Stimulated activated CD4-positive, alpha-beta T cell treated with anti-CD3 and anti-CD28 coated beads, Interleukin-15, amount 100 ng/mL, for 48 hours (primary cell): ENCODE measurements at places on chromosomes 6 and 20.

DNA sequence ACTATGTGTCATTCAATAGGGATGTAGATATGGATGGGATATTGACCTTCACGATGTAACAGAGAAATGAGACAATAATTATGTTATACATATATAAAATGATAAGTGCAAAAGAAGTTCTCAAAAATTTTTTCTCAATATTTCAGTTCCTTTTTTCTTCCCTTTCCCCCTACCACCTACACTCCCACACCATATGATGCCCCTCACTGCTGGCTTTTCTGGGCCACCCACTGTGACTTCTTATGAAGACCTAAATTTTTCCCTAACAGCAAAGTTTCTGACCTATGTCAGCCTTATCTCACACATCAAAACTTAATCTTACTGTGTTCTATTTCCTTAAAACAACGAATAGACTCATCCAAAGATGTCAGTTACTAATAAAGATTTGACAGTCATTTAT lies 89.9 kb upstream of the MYLIP start:
- DNase-seq = no peak

GRCh38 chr6:133341607-133342158 lies 100.5 kb downstream of the EYA4 start:
- no peak for DNase-seq

GRCh38 chr6:35596448-35597442 lies 84.0 kb upstream of the TULP1 start:
- DNase-seq = no peak

GRCh38 chr6:49333345-49334125 lies 129.5 kb downstream of the MMUT start:
- DNase-seq = no peak

GRCh38 chr6:43623880-43624785 lies 4.9 kb downstream of the GTPBP2 start:
- DNase-seq = no peak

- DNase-seq = no peak
Measured at GRCh38 chr20:51876313-51876940, 74.1 kb upstream of the SALL4 start.

DNA sequence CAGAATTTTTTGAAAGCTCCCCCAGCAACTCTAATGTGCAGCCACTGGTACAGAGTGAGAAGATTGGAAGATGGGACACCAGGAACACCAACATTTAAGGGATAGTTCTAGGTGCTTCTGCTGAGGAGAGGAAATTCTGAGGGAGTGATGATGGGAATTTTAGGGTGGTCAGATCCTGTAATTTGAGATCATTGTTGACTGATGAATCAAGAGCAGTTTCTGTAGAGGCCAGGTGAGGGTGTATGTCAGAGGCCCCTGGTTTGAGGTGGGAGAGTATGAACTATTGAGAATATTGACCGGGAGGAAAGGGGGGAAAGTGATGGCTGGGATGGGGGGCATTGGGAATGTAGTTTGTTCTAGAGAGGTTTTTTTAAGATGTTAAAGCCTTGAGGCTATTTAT lies 47.2 kb downstream of the PTPRA start:
- no peak for DNase-seq

GRCh38 chr6:166686317-166686716 lies 59.3 kb upstream of the RPS6KA2 start:
- DNase-seq = no peak

DNA sequence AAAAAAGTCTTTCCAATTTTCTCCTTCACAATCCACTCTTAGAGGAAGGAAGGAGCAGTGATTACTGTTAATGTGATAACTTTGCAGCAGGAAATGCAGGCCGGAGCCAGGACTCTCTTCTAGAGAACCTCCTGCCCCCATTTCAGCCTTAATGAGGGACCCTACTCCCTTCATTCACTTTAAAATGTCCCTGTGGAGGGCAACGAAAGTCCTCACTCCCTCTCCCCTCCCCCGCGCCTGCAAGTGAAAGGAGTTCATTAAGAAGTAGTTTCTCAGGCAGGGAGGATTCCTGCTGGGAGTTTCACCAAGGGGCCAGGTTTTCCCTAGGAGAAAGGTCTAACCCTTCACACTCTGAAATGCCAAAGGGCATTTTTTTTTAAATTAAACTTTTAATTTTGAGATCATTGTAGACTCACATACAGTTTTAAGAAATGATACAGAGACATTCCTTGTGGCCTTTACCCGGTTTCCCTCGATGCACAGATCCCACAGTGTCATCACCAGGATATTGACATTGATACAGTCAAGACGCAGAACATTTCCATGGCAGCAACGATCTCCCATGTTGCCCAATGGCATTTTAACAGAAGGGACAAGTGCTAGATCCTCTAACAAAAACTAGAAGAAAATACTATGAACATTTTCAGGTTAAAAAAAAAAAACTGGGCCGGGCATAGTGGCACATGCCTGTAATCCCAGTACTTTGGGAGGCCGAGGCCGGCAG lies 6.8 kb upstream of the COMMD7 start:
- no peak for DNase-seq

DNA sequence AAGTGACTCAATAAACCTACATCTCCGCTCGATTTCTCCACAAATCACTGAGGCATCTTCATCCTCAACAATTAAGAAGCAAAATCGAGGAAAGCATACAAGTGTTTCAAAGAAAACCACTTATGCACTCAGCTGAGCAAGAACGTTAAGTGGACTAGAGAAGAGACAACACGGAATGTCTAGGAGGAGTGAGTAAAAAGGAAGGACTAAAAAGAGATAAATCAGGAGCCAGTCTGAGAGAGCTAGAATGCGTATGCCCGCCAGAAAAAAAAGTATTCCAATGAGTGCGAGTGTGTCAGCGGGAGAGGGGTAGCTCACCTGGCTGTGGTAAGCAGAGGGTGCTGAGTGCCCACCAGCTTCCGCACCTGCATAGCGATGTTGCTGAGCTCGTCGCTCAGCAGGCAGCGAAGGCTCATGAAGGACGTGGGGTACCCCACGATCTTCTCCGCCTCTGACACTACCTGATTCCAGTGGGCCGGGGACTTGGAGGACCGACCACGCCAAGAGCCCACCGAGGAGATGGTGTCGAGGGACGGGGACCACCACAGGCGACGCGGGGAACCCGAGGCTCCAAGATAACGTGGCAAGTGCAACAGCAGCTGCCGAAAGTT lies 587 bp downstream of the PDSS2 start:
- DNase-seq = no peak

GRCh38 chr6:41917528-41917927 lies 3.4 kb downstream of the MED20 start:
- DNase-seq = no peak

DNA sequence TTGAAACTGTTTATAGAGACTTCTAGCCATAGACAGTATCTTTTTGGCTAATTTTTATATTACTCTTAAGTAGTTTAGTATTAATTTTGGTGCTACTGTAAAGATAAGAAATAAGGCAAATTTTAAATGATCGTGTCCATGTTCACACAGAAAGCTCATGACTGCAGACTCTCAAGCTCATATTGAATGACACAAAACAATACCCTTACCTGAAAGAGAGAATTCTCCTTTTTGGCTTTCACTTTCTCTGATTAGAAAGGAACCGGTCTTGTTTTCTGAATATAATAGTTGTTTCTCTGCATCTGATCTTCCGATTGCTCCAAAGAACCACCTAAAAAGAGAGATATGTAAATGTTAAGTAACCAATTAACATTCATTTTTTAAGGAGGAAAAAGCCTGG lies 57.0 kb downstream of the FRK start:
- DNase-seq = no peak

DNA sequence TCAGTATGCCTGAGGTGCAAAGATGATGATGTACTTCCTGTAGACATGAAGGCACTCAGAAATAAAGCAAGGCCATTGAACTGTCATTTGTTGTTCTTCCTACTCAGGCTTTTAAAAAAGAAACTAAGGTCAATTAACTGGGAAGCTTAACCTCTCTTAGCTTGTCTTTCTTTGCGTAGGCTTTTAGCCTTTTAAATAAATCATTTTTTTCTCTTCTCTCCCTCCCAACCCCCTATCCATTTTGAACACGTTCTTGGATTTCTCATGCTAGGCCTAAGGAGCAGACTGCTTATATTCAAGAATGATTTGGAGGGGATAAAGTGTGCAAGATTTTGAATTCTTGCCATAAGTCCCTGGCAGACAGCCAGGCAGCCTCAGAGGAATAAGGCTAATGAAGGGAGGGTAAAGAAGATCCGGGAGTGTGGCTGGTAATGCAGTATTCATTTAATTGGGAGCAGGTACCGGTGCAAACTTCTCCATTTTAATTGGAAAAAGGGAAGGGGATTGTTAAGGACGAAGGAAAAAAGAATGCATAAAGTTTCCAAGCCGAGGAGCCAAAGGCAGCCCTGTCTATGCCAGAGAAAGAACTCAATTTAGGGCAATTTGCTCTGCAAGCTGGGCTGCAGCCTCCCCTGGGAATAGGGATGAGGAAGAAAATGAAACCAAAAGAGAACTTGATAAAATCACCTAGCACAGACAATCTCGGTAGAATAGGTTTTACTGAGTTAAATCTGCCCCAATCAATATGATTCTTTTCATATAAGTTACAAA lies 343.8 kb upstream of the MMS22L start:
- no peak for DNase-seq

- no peak for DNase-seq
Measured at GRCh38 chr6:147195510-147195909, 8.7 kb upstream of the STXBP5 start.

- no peak for DNase-seq
Measured at GRCh38 chr20:18543932-18544331, 23.3 kb upstream of the SMIM26 start.

- DNase-seq = no peak
Measured at GRCh38 chr6:113653275-113653674, 203.9 kb upstream of the MARCKS start.

- DNase-seq = no peak
Measured at GRCh38 chr6:168518348-168518745, 77.4 kb downstream of the SMOC2 start.

- DNase-seq = no peak
Measured at GRCh38 chr6:105746130-105746505, 340.0 kb upstream of the PRDM1 start.

DNA sequence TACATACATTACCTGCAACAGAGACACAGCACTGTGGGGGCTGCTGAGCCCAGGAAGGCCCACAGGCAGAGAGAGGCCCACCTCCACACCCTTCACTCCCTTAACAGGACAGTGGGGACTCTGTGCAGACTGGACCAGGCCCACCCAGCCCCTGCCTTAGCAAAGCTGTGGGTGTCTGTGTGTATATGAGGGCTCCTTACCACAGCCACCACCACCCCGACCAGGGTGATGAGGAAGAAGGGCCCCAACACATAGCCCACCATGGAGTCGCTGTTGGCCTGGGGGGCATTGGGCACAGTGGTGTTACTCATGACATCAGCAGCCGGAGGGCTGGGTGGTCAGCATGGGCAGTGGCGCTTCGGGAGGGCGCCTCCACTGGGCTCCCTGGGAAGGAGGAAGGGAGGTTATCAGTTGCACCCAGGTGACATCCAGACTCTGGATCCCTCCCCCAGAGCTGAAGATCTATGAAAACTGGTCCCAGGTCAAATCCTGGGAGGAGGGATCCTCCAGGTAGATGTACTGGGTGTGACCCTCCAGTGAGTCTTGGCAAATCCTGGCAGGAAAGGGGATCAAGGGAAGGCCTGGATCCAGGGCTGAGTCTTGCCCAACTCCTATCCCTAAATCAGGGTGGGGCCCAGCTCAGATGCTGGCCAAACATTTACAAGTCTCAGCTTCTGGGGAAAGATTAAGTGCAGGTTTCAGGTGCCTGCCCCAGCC lies 1.2 kb downstream of the SMIM29 start:
- DNase-seq = no peak
